ENCODE measurements at places on chromosomes 16 and 17.

GRCh38 chr16:88971371-88972097 is 5.5 kb downstream of the CBFA2T3 start:
- peaks cover 22% of the 10 kb centered on the region for H3K4me1 ChIP-seq
- no peak overlapping the region for H3K4me3 ChIP-seq
- H3K36me3 ChIP-seq, result no peaks in the 10 kb centered on the region
- peaks cover 33% of the 10 kb centered on the region for H3K27me3 ChIP-seq

GRCh38 chr17:46732754-46733398 is 85.6 kb downstream of the WNT3 start:
- DNase-seq, result no peak
- H3K27ac ChIP-seq, result no peak overlapping the region
- H3K36me3 ChIP-seq, result peaks cover 23% of the 10 kb centered on the region

DNA sequence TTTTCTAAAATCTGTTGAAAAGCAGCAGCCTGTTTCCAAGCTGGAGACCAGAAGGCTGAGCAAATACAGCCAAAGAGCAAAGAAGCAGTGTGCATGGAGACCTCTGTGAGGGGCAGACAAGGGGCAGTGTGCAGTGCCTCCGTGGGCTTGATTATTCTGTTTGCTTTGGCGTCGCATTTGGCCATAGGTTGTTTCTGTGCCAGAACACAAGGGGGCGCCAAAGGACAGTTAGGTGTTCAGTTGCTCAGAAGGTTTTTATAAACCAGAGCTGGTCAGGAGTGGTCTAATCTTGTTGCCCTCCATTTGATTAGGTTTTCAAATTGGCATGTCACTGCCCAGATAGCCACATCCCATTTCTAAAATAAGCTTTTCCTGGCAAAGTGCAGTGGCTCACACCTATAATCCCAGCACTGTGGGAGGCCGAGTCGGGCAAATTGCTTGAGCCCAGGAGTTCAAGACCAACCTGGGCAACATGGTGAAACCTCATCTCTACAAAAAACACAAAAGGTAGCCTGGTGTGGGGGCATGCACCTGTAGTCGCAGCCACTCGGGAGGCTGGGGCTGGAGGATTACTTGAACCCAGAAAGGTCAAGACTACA is 10.6 kb downstream of the MYH3 start:
- peaks cover 6% of the 10 kb centered on the region for H3K36me3 ChIP-seq
- peak; percentile 71 for DNase-seq
- no peaks in the 10 kb centered on the region for H3K27me3 ChIP-seq
- no peak overlapping the region for H3K4me3 ChIP-seq
- H3K4me1 ChIP-seq, result peaks cover 4% of the 10 kb centered on the region

GRCh38 chr16:55658898-55659420 is 3.2 kb downstream of the SLC6A2 start:
- H3K4me1 ChIP-seq, result no peaks in the 10 kb centered on the region
- H3K27ac ChIP-seq, result no peak overlapping the region
- no peak for DNase-seq
- H3K36me3 ChIP-seq, result no peaks in the 10 kb centered on the region
- H3K27me3 ChIP-seq, result peaks cover 22% of the 10 kb centered on the region

GRCh38 chr17:49407981-49408501 is 6.6 kb downstream of the PHB1 start:
- peaks cover 18% of the 10 kb centered on the region for H3K4me1 ChIP-seq
- peak; percentile 86 for DNase-seq
- H3K27ac ChIP-seq, result no peak overlapping the region
- H3K36me3 ChIP-seq, result peaks cover 90% of the 10 kb centered on the region

GRCh38 chr17:27667656-27668487 is 36.9 kb downstream of the LGALS9 start:
- no peak overlapping the region for H3K27ac ChIP-seq
- H3K4me1 ChIP-seq, result no peaks in the 10 kb centered on the region

Measured in CD4-positive, alpha-beta T cell (primary cell).